Fibroblast of upper back skin (primary cell): ENCODE measurements at places on chromosomes 16 and 17.

DNA sequence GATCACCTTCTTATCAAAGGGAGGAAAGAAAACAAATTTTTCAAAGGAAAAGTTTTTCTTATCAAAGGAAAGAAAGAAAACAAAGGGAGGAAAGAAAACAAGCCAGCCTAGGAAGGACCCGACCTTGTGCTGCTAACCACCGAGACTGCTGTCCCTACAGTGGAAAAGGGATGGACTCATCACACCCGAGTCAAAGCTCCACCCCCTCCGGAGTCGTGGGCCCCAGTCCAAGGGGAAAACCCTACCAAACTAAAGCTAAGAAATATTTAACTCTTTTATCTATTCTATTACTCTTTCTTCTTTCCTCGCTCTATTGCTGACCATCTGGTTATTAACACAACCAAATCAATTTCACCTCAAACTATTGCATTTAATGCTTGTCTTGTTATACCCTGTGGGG is 6.1 kb upstream of the ENDOV start:
- DNase-seq: no peak

- no peak for DNase-seq
Measured at GRCh38 chr17:57730026-57730701, 14.9 kb downstream of the CCDC182 start.

GRCh38 chr16:9415545-9415944 is 324.1 kb downstream of the HAPSTR1 start:
- no peak for DNase-seq

- DNase-seq: no peak
Measured at GRCh38 chr17:72935984-72936383, 156.5 kb downstream of the SLC39A11 start.

DNA sequence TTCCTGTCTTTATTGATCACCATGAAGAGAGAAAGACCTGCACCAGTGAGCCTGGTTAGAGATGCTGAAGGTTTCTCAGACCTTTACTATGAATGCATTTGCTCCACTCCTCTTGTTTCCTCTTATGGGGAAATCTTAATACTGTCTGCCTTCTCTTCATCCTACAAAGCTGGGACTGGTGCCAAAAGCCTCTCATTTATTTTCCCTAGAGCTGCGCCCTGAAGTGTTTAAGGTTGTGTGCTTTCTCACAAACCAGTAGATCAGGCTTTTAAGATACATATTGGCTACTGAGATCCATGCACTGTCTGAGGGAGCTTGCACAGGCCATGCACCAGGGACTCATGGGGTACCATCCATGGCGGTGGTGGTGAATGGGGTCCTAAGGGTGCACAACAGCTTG is 286.1 kb upstream of the PMFBP1 start:
- no peak for DNase-seq

DNA sequence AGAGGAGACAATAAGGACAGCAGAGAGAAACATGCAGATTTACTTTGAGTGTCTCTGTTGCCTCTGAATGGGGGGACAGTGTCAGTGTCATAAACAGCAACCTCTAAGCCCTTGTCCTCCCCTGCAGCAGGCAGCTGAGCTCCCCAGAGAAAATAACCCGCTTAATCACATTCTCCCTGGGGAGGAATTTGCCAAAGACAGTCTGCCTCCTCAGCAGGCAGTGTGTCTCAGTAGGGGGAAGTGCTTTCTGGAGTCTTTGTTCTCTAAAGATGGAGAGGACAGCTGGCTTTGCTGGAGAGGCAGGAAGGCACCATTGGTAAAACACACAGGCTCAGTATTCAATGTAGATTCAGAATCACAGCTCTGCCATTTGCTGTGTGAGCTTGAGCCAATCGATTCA is 16.1 kb downstream of the TEKT5 start:
- no peak for DNase-seq
